ENCODE measurements at places on chromosomes 16 and 17.

DNA sequence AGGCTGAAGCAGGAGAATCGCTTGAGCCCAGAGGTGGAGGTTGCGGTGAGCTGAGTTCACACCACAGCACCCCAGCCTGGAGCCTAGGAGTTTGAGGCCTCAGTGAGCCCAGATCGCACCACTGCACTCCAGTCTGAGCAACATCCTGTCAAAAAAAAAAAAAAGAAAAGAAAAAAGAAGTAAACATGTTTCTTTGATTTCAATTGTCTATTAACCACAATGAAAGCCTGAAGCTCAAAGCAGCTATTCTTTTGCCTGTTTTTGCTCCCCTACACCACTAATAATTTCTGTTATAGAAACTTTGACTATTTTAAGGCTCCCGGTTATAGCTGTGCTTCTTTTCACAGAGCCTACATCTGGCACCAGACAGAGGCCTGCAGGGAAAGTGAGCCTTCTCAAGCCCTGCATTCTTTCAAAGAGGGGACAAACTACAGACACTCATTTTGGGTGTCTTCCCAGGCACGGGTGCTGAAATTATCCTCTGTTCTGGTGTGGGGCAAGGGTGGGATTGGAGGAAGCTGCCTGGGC is 14.2 kb upstream of the SLC52A1 start:
- no peak for DNase-seq

GRCh38 chr17:34847938-34848337 is 113.3 kb downstream of the CCT6B start:
- no peak for DNase-seq

GRCh38 chr16:87241137-87241771 is 75.9 kb downstream of the C16orf95 start:
- no peak for DNase-seq

DNA sequence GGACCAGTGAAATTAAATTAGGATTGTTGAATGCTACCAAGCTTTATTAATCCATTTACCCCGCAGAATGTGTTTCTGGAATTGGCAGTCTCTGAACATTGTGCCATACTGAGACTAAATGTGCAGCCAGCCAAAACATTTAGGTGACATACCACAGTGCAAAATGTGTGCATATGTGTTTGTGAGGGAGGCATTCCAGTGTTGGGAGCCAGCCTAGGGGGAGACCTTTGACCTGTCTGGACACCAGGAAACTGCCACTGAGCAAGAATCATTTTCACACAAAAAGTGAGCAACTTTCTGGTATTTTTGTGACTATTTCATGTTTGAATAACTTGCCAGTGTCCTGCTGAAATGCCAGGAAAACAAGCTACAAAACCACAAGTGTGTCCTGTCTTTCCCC is 64.7 kb upstream of the SLC12A3 start:
- DNase-seq, result no peak

DNA sequence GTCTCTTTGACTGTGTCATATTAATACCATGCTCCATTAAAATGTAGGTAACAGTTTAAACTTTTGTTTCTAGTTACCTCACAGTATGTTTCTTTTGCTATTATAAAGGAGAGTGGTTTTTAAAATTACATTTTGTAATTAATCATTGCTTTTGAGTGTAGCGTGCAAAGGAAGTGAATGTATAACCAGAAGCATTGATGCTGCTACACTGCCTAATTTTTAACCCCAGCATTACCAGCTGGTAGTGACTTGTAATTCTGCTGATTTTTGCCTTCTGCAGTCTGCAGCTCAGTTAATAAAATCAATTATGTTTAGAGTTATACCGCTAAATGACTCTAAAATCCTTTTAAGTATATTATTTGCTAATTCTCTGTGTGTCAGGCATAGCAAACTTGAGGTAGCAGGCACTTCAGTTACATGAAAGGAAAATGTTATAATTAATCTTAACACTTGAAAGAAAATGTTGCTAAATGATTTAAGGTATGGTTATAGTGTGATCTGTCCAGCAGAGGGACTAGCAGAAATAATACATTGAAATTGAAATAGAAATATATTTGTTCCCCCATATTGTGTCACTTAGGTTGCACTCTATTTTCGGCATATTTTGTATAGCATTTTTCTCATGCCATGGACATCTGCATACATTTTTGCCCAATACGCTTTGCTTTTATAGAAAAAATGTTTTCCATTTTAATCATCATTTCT is 388.5 kb downstream of the CNTNAP4 start:
- DNase-seq, result no peak

DNA sequence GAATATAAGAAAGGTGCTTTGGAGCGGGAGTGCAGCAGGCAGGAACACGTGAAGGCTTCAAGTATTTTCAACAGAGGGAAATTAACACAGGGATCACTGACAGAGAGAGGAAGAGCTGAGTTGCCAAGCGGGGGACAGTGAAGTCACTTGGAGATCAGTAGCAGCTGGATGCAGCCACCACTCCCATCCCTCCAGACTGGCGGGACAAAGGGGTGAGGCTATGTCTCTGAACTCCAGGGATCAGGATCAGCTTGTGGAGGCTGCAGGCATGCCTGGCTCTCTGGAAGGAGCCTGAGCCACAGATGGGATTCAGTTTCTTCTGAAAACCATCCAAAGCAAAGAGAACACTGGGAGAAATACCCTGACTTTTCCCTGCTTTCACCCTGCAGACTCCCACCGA is 113.7 kb upstream of the IRX3 start:
- no peak for DNase-seq

- no peak for DNase-seq
Observed at GRCh38 chr16:906296-906695, 64.5 kb downstream of the LMF1 start.

Measured in stimulated activated CD8-positive, alpha-beta memory T cell treated with anti-CD3 and anti-CD28 coated beads, Interleukin-2, amount 100 ng/mL, for 48 hours (primary cell).